T follicular helper cell (primary cell): ENCODE measurements at places on chromosomes 12 and 14.

DNA sequence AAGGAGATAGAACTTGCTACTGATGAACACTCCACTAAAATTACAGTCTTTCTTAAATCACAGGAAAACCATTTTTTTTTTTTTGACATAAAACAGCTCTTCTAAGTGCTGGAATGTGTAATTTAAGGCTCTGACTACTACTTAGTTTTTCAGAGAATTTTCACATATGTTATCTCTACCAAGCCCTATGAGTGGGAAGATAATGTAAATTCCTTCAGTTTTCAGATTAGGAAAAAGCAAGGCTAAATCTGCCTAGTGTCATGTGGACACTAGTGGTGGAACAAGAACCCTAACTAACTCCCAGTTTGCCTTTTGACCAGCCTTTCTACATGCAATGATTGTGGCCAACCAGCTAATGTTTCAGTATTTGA, 37.3 kb upstream of the CSRP2 start:
- no peak for DNase-seq

GRCh38 chr14:43360239-43360638, 1146.8 kb downstream of the FSCB start:
- DNase-seq = no peak

- DNase-seq = no peak
These were observed 106.3 kb downstream of the ETNK1 start for GRCh38 chr12:22731236-22731635.

GRCh38 chr12:115938794-115939377, 338.6 kb downstream of the MED13L start:
- no peak for DNase-seq

GRCh38 chr14:76964695-76965094, 63.8 kb downstream of the IRF2BPL start:
- no peak for DNase-seq

DNA sequence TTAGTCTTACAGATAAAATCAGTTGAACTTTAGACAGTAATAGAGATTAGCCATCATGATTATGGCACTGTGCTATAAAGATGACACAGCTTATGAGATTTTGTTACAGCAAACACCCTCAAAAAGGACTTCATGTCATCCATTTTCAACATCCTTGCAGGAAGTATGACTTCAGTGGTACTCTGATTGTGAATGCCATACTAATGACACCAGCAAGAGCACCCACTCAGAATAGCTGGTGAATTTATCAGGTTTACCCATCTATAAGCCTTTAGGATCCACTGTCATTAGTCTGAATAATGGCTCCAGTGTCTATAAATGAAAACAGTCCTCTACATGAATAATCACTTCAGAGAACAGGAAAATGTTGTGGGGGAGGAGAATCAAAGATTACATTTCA, 615.2 kb downstream of the RPS29 start:
- DNase-seq = no peak
